ENCODE measurements at places on chromosomes 12 and 14.

DNA sequence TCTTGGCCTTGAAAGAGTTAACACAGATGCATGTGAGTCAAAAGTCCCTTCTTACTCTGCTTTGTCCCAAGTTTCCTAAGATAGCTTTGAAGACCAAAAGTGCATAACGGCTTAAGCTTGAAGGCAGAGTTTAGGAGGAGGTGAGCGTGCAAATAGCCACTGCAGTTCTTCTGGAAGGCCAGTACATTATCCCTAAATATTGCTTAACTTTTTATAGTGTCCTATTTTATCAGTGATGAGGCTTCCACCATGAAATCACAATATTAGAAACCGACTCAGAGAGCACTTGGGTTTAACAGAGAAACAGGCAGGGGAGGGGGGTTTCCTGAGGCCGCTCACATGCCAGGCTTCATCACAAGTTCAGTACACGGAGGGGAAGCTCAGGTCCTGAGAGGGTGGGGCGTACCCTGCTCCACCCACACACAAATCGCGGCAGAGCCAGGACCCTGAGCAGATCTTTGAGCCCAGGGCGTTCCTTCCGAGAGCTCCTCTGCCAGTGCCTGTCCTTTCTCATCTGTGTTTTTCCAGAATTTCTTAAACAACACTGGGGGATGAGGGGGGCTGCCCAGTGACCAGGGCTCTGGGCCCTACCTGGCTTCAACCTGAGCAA lies 26.8 kb upstream of the BDKRB2 start:
- DNase-seq = no peak

GRCh38 chr12:94677778-94678177 lies 27.4 kb upstream of the TMCC3 start:
- DNase-seq = no peak

GRCh38 chr12:53166837-53167236 lies 13.7 kb upstream of the ZNF740 start:
- DNase-seq = no peak

DNA sequence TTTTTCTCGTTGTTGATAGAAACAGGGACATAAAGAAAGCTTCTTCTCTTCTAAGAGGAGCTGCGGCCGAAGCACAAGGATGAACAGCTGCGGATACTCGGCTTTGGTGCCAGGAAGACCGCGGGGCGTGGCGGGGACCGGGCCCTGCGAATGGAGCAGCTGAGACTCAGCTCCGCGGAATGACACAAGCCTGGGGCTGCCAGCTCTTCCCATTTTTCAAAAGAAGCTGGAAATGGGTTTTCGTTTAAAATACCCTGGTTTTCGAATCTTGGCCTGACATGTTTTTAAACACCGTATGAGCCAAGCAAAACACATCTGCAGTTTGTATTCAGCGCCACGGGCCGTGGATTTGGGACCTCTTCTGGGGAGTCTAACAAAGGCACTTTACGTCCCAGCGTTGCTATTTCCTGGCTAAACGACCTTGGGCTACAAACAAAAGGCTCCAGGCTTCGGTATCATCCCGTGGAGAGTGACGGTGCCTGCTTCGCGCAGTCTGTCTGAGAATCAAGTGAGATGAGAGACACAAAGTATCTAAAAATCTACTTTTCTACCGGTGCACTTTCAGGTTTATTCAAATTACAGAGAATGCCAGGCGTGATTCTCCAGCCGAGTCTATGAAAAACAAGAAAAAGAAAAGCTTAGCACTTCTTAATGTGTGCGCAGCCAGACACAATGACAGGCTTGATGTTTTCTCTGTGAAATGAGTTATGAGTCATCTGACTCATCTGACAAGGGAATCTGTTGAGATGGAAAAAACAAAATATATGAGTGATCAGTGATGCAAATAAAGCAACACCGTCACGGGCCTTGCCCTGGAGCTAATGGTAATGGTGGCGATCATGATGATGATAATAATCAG lies 114.0 kb upstream of the TMEM132D start:
- peak; percentile 54 for DNase-seq

DNA sequence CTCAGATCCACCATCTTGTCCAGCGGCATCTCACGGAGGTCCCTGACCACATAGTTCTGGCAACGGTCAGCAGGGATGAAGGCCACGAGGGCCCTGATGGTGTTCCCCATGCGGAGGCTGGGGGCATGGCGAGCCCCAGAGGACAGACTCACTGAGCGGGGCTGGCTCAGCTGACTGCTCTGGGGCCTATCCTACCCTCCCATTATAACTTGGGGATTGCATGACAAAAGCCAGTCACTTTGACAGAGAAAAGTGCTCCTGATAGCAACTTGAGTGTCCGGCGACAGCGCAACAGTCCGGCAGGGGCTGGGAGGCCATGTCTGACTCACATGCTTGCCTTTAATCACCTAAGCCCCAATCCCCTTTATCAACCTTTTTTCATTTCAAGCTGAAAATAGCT lies at the start of gene LRRC10:
LRRC10 (minus strand) TSS at position 179 of the 400 bp plus-strand sequence; CDS start at position 110, 69 bp downstream.
- no peak for DNase-seq

- peak; percentile 29 for DNase-seq
Observed at GRCh38 chr14:105248368-105249181, at the start of gene BTBD6. Gene BTBD6, plus strand, starts transcription at chr14:105248533. Its CDS starts 179 bp downstream, at chr14:105248712.

DNA sequence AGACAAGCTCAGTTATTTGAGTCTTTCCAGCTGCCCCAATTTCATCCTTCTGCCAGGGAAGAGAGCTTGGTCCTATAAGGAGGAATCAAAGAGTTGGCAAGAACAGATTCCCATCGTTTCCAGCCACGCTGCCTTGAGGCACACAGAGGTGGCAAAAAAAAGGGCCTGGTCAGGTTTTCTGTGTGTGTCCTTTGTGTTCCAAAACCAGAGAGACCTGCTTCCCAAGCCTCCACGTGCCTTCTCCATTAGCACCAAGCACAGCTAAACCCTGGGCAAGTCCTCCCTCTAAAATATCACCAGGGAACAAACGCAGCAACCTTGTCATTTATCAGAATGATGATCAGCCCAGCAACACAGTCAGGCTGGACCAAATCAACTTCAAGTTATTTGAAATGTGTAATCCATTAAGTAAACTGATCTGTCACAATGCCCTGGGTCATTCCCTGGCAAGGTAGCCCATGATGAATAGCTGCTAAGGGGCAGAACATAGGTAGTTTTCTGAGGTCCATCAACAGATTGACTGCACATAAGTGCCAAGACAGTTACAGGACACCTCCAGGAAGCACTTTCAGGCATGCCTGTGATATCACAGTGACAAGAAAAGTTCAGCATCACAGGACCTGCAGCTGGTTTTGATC lies 28.6 kb upstream of the C12orf42 start:
- no peak for DNase-seq

DNA sequence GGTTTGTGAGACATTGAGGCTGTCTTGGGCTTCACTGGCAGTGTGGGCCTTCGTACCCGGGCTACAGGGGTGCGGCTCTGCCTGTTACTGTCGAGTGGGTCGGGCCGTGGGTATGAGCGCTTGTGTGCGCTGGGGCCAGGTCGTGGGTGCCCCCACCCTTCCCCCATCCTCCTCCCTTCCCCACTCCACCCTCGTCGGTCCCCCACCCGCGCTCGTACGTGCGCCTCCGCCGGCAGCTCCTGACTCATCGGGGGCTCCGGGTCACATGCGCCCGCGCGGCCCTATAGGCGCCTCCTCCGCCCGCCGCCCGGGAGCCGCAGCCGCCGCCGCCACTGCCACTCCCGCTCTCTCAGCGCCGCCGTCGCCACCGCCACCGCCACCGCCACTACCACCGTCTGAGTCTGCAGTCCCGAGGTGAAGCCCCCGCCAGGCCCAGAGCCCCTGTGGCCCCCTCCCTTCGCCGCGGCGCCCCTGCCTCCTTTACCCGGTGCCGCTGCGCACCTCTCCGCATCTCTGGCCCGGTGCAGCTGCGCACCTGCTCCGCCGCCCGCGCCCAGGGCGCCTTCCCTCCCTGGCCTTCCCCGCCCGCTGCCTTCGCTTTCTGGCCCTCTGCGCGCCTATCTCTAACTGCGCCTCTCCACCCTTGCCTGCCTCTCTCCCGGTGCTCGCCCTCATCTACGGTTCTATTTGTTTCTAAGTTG lies at the start of gene ENO2:
ENO2 (plus strand) TSS at position 335 of the 701 bp plus-strand sequence. CDS start 1,253 bp downstream, outside the sequence.
- peak; percentile 51 for DNase-seq

DNA sequence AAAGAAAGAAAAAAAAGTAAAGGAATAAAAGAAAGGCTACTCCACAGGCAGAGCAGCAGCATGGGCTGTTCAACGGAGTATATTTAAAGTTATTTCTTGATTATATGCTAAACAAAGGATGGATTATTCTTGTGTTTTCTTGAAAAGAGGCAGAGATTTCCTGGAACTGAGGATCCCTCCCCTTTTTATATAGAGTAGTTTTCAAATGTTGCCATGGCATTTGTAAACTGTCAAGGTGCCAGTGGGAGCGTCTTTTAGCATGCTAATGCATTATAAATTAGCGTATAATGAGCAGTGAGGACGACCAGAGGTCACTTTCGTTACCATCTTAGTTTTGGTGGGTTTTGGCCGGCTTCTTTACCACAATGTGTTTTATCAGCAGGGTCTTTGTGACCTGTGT lies 383.0 kb downstream of the PCNX1 start:
- no peak for DNase-seq

GRCh38 chr14:33578461-33579216 lies 372.2 kb downstream of the EGLN3 start:
- DNase-seq = no peak

GRCh38 chr14:103026988-103027387 lies 30.4 kb downstream of the CDC42BPB start:
- no peak for DNase-seq
